ENCODE measurements at places on chromosomes 6 and 20.

DNA sequence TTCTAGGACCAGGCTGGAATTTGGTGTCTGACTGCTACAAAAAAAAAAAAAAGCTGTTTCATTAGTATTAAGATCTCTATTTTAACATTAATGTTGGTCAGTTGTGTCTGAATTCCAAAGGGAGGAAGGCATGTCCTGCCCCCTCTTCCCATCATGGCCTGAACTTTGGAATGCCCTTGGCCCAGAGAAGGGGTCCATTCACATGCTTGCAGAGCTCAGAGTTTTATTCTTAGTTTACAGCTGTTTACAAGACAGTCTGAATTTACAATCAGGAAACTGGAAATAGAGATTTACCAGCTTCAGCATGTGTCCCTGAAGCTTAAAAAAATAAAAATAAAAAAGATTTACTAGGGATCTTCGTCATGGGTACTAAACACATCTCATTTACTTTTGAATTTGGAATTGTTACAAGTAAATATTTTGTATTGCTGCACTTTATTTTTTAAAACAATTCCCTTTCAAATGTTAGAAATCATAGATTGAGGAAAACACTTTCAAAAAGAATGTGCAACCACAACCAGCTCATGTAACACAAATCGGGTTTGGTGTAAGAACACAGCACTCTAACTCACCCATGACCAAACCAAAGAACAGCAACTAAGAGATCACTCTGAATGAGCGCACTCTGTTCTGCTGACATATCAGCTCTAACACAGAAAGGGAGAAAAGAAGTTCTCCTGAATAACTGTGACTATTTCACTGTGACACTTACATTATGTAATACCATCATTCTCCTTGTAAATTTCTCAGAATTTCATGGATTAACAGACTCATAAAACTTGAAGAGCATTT, 6.6 kb upstream of the SERPINB6 start:
- no peak for DNase-seq

DNA sequence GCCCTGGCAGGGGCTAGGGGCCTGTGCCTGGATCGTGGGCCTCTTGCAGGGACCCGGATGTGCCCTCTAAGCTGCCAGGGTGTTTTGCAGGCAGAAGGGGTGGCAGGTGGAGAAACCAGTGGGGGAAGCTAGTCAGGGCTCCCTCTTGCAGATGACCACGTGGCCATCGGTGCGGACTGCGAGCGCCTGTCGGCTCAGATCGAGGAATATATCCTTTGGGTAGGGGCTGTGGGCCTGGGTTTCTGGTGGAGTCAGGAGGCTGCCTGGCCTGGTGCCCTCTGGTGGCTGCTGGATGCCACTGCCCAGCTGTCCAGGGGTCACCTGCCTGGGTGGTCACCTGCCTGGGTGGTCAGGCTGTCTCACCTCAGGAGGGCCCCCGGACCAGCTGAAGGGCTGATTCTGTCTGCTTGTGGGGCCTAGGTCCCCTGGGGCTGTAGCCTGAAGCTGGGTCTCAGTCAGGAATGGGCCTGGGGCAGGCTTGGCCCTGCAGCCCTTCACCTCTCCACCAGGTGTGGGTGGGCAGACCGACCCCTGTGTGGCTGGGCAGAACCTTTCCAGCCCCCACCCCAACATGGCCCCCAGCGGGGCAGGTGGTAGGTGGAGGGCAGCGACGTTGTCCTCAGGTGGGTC, 6.7 kb downstream of the TCEA2 start:
- DNase-seq, result no peak

- no peak for DNase-seq
These were observed 167.8 kb upstream of the ZNF337 start for GRCh38 chr20:25864326-25864962.

DNA sequence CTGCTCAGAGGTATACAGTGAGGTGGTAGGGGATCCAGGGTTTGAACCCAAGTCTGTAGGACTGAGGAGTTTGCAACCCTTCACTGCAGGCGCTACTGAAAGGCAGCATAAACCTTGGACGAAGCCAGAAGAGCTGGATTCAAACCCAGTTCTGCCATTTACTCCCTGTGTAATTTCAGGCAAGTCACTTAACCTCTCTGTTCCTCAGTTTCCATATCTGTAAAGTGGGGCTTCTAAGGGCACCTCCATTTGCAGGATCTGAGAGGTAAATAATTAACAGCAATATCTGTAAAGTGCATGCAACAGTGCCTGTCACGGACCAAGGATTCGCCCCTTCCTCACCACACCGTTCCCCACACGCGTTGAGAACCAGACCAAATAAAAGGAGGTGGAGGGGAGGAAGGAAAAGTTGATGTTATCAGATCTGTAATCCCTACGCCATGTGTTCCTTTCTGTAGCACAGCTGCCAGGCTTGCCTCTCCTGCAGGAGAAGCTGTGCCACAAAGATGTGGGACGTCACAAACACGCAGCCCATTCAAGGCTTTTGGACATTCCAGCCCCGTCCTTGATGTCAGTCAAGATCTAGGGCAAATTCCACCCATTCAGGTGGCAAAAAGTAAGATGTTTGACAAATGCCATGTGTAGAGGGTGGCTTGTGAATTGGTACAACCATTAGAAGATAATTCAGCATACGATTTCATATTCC, 9.8 kb downstream of the RIPOR3 start:
- DNase-seq, result no peak

GRCh38 chr20:32742322-32743236, 688 bp downstream of the COMMD7 start:
- no peak for DNase-seq

DNA sequence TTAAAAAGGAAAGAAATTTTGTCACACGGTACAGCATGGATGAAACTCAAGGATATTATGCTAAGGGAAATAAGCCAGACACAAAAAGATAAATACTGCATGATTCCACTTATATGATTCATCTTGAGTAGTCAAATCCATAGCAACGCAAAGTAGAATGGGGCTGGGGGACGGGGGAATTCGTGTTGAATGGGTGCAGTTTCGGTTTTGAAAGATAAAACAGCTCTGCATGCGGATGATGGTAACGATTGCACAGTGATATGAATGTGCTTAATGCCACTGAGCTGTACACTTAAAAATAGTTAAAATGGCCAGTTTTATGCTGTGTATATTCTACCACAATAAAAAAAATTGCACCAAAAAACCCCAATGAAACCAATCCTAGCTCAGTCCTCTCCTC, 52.9 kb upstream of the SIRPA start:
- DNase-seq, result no peak

GRCh38 chr6:106225581-106225980, 100.0 kb downstream of the ATG5 start:
- DNase-seq, result no peak

DNA sequence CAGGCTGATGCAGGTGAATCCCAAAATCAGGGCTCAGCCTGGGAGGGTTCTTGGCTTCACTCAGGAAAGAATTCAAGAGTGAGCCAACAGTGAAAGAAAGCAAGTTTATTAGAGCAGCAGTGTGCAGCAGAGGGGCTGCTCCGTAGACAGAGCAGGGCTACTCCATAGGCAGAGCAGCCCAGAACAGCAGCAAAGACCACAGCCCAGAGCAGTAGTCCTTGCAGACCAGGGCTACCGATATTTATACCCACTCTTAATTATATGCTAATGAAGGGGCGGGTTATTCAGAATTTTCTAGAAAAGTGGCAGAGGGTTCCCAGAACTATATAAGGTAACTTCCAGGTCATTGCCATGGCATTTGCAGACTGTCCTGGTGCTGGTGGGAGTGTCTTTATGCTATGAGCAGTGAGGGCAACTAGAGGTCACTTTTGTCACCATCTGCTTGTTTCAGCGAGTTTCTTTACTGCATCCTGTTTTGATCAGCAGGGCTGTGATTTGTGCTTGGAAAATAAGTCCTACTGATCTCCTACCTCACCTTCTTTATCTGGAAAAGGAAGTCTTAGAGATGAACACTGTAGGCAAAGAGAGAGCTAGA, 39.8 kb upstream of the PTPN1 start:
- no peak for DNase-seq

DNA sequence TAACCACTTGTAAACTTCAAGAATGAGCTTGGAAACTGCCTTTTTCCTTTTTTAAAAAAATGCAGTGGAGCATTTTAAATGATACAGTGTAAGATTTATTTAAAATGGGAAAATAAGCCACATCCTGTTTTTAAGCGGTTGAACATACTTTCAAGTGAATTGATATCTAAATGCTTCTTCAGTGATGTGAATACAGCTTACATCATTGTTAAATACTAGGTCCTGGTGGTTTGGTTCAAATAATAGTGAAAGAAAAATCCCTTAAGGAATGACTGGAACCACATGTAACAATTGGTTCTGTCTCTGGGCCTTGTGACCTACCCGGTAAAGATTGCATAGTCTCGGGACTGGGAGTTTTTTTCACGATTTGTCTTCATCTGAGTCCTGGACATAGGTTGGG, 44.2 kb downstream of the BMP6 start:
- no peak for DNase-seq

DNA sequence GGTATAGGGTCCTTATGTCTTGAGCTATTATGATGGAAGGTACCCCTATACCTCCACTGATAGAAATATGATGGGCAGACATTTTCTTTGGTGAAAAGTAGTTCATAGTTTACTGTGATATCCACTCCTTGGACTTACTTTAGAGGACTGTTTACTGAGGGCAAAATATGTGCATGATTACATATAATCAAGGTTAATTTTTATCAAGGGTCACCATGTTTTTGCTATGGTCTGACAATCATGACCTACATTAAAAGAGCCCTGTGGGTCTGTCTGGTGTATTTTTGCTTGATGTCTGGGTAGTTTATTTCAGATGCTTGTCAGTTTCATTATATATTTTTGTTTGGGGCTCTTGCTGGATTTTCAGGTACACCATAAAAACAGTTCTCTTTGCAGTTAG, 40.1 kb downstream of the CDKAL1 start:
- no peak for DNase-seq

GRCh38 chr6:128803911-128804310, 79.0 kb upstream of the LAMA2 start:
- no peak for DNase-seq

DNA sequence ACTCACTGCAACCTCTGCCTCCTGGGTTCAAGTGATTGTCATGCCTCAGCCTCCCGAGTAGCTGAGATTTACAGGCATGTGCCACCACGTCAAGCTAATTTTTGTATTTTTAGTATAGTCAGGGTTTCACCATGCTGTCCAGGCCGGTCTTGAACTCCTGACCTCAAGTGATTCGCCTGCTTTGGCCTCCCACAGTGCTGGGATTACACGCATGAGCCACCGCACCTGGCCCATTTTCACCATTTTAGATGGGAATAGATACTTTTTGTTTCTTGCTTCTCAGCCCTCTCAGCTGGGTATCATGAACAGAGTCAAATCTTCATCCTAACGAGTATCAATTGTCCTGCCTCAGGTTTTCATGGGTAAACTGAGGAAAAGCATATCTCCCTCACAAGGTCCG, 235.0 kb downstream of the CDC5L start:
- DNase-seq, result no peak

GRCh38 chr6:165515963-165516624, 146.9 kb downstream of the PDE10A start:
- DNase-seq, result no peak

DNA sequence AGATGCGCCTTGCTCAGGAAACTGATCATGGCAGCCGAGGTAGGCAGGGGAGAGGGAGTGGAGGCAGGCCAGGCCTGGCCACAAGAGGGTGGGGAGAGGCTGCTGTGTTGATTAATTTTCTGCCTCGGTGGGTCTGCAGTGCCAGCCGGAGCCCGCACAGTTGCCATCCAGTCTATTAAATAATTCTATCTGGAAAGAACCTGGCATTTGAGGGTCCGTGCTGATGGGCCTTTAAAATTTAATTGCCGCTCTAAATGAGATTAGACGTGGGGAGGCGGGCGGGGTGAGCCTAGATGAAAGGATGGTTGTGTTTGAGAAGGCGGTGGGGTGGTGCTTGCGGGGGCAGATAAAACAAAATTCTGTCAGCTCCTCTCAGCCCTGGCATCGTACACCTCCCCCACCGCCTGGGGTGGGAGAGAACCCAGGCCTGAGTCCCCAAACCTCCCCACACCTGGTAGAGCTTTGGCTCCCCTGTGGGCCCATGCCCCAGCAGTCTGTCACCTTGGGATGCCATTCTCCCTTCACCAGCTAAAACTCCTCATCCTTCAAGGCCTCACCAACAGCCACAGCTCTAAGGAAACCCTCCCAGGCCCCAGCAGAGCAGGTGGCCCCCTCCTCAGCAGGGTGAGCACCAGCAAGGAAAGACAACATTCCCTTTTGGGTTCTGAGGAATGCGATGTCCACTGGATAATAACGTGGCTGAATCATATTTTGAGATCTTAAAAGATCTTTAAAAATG, 167.3 kb downstream of the GRM4 start:
- no peak for DNase-seq

DNA sequence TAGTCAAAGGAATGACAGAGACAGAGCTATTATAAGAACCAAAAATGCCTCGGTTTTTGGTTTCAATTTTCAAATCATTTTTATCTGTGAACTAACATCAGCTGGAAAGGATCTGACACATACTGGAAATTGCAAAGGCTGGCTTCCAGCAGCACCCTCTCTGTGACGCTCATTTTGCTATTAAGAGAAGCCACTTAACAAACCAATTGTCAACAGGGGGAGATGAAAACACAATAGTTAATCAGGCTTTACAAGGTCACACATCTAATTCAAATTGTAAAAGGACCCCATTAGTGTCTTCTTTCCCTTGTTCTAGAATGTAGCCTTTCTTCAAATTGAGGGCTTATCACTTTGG, 160.5 kb downstream of the TFAP2B start:
- DNase-seq, result no peak

GRCh38 chr6:52725535-52726192, 37.6 kb downstream of the GSTA2 start:
- DNase-seq, result no peak

- no peak for DNase-seq
These were observed 50.3 kb upstream of the TXNDC5 start for GRCh38 chr6:7960848-7961247.

DNA sequence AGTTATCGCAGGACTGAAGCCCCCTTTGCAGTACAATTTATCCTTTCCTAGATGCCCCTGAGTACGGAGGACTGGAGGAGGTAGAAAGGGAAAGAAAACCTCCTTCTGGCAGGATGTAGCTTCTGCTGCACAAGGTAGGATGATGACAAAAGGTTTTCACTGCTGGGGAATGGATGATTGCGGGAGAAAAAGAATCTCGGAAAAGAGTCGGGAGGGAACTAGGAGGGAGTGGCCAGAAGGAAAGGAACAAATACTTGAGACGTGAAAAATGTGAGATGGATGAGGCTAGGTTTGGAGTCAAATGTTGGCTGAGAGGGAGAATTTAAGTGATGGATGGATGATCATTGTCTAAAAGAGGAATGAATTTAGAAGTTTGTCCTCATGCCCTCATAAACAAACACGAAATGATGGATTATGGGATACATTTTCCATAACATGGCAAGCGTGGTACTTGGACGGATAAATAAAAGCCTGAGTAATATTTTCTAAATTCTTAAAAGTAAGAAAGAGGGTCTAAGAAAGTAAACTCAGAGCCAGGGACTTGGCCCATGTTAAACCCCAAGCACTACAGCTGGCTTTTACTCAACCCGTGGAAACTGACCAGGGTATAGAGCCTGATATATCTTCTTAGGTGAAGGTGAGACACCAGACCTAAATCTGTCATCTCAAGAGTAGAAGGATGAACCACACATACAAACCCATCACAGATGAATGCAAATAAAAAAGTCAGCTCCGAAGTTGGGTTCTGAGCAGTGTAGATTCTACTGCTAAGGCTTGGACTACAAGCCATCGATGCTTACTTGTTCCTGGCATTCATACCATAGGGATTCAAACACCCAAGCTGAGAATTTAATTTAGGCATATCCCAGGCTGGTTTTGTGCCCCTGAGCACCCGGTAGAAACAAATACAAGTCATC, 72.4 kb downstream of the HFE start:
- DNase-seq, result no peak

GRCh38 chr20:41984031-41984430, 365.9 kb upstream of the CHD6 start:
- no peak for DNase-seq

GRCh38 chr6:84019141-84019841, 14.3 kb upstream of the MRAP2 start:
- no peak for DNase-seq

All from anterior cingulate cortex (tissue), 58 donors.